WTC11 (cell line): ENCODE measurements at places on chromosomes 4 and X. TPM values are rescaled to one million over a fixed set of nuclear protein-coding genes. Genes with fewer than 3 reads are reported as not detected.

The ANXA10 gene
- total RNA-seq = not detected in 3 replicates

The UGT2B11 gene
- total RNA-seq = not detected in 3 replicates

The MAGEB10 gene
- not detected in 3 replicates for total RNA-seq

DNA sequence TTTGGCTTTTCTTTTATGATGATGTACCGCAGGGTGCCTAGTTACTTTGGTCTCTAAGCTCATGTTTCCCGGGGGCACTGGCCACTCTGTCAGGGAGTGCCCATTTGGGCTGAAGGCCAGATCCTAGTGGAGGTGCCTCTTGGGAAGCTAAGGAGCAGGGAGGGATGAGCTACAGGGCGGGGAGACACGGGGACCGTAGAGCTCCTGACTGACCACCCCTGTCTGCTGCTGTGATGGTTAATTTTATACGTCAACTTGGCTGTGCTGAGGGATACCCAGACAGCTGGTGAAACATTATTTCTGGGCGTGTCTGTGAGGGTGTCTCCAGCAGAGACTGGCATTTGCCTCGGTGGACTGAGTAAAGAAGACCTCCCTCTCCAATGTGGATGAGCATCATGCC is 24.9 kb upstream of the CLDN24 start:
- H3K4me3 ChIP-seq = no peak overlapping the region
- H3K4me1 ChIP-seq = no peaks in the 10 kb centered on the region
- H3K36me3 ChIP-seq = no peaks in the 10 kb centered on the region
- no peak overlapping the region for H3K27ac ChIP-seq
- no peak for DNase-seq

GRCh38 chrX:140190441-140191108 is 225.3 kb upstream of the CXorf66 start:
- H3K27me3 ChIP-seq = no peaks in the 10 kb centered on the region; the same call in 1 of the 2 replicates
- DNase-seq = no peak
- H3K4me1 ChIP-seq = peaks cover 7% of the 10 kb centered on the region; the same call in 1 of the 2 replicates
- H3K4me3 ChIP-seq = no peak overlapping the region
- no peaks in the 10 kb centered on the region for H3K36me3 ChIP-seq

GRCh38 chrX:16125520-16126149 is 2.3 kb downstream of the GRPR start:
- H3K4me3 ChIP-seq = peak overlapping the region; percentile 74
- peak overlapping the region; percentile 42 for H3K27ac ChIP-seq
- DNase-seq = no peak

DNA sequence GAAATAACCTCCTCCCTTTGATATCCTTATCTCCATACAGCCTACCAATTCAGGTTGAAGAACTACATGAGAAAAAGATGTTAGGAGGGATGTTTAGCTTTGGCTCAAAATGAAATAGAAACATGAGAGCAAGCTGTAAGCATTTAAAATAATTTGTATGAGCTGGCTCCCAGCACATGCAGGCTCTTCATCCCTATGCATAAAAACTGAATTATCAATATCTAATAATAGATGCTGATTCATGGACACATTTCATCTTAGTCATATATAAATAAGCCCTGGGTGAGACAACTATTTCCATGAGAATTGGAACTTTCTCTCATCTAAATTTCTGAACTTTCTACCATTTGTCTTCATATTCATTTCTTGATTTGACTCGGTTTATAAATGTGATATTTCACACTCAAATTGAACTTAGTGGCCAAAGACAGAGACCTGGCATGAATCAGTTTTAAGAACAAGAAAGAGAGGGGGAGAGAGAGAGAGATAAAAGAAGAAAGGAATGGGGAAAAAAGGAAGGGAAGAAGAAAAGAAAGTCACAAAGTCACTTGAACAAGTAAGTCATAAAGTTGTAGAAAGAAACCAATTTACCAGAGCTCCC is 48.9 kb upstream of the GPR174 start:
- no peaks in the 10 kb centered on the region for H3K27me3 ChIP-seq
- no peak overlapping the region for H3K4me3 ChIP-seq
- DNase-seq = no peak
- H3K27ac ChIP-seq = no peak overlapping the region
- H3K4me1 ChIP-seq = no peaks in the 10 kb centered on the region
- no peaks in the 10 kb centered on the region for H3K36me3 ChIP-seq

DNA sequence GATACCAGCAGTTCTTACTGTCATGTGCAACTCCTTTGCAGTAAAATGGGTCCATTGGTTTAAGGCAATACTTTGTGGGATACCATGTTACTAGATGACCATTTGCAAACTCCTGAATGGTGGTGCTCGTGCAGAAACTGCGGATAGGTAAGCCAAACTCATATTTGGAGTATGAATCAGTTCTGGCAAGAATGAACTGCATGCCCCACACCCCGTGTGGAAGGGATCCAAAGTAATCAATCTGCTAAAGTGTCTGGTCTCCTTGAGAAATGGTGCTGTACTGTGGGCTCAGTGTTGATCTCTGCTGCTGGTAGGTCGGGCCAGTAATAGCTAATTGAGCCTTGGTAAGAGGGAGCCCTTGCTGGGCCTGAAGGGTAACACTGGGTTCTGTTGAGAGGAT is 4.2 kb upstream of the TAB3 start:
- no peak overlapping the region for H3K4me3 ChIP-seq
- no peaks in the 10 kb centered on the region for H3K27me3 ChIP-seq
- H3K27ac ChIP-seq = no peak overlapping the region
- DNase-seq = no peak

GRCh38 chr4:85826060-85826678 is 351.2 kb downstream of the ARHGAP24 start:
- peak overlapping the region; percentile 28 for H3K4me3 ChIP-seq
- no peaks in the 10 kb centered on the region for H3K27me3 ChIP-seq
- DNase-seq = peak; percentile 34
- no peaks in the 10 kb centered on the region for H3K36me3 ChIP-seq

- no peak overlapping the region for H3K27ac ChIP-seq
- H3K4me3 ChIP-seq = no peak overlapping the region
- H3K27me3 ChIP-seq = no peaks in the 10 kb centered on the region
- no peaks in the 10 kb centered on the region for H3K36me3 ChIP-seq
Measured at GRCh38 chrX:41677183-41678060, 11.4 kb upstream of the GPR34 start.

DNA sequence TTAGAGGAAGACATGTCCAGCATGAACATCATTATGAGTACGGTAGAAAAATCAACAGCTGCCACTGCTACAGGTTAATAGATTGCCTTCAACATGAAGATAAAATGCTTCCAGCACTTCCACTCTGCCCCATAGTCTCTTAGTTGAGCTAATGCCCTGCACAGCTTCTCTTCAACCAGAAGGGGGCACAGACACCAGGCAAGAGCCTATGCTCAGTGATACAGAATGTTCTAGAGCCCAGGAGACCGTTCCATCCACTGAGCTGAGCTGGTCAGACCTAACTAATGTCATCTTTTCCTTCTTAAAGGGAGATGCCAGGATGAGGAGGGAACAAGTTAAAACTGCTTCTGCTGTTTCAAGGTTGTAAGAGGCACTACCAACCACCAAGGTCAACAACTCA is 42.2 kb downstream of the SMIM10L2A start:
- H3K36me3 ChIP-seq = peaks cover 2% of the 10 kb centered on the region; the same call in 1 of the 2 replicates
- H3K27ac ChIP-seq = no peak overlapping the region
- no peak overlapping the region for H3K4me3 ChIP-seq
- peaks cover 47% of the 10 kb centered on the region for H3K27me3 ChIP-seq

DNA sequence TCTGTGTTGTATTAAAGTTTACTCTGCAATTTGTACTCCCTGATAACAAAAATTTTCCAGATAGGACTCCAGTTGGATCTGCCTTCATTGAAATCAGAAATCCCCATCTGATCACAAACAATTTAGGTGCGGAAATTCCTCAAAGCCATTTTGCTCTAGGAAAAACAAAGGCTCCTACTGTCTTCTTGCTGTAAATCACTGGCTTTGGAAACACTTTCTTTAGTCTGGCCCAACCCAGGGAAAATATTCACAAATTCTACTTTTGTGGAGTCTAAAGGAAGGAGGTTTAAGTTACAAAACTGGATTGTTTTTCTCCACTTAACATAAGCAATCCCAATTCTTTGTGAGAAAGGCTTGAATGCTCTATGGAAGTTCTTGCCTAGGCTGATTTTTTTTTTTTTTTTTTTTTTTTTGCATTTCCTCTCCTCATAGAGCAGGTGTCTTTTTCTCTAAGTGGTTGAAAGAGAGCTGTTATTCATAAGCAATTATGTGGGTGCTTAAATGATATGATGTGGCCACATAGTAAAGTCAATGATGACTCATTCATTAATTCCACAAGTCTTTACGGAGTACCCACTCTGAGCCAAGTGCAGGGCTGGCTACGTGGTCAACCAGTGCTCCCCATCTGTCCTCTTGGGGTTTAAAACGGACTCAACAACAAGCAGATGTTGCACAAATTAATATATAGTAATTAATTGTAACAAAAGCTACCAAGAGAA is 261.4 kb downstream of the LDB2 start:
- no peak overlapping the region for H3K4me3 ChIP-seq
- no peaks in the 10 kb centered on the region for H3K27me3 ChIP-seq
- peaks cover 32% of the 10 kb centered on the region for H3K4me1 ChIP-seq
- no peak for DNase-seq
- H3K36me3 ChIP-seq = peaks cover 20% of the 10 kb centered on the region

GRCh38 chr4:6573986-6574746 is 823 bp upstream of the MAN2B2 start:
- H3K4me1 ChIP-seq = no peaks in the 10 kb centered on the region; the same call in 1 of the 2 replicates
- H3K4me3 ChIP-seq = peak overlapping the region; percentile 78
- H3K36me3 ChIP-seq = peaks cover 6% of the 10 kb centered on the region
- peaks cover 48% of the 10 kb centered on the region for H3K27me3 ChIP-seq
- H3K27ac ChIP-seq = 0 out of 2 replicates have a peak overlapping the region, but pooled peaks have one; percentile 8
- no peak for DNase-seq

DNA sequence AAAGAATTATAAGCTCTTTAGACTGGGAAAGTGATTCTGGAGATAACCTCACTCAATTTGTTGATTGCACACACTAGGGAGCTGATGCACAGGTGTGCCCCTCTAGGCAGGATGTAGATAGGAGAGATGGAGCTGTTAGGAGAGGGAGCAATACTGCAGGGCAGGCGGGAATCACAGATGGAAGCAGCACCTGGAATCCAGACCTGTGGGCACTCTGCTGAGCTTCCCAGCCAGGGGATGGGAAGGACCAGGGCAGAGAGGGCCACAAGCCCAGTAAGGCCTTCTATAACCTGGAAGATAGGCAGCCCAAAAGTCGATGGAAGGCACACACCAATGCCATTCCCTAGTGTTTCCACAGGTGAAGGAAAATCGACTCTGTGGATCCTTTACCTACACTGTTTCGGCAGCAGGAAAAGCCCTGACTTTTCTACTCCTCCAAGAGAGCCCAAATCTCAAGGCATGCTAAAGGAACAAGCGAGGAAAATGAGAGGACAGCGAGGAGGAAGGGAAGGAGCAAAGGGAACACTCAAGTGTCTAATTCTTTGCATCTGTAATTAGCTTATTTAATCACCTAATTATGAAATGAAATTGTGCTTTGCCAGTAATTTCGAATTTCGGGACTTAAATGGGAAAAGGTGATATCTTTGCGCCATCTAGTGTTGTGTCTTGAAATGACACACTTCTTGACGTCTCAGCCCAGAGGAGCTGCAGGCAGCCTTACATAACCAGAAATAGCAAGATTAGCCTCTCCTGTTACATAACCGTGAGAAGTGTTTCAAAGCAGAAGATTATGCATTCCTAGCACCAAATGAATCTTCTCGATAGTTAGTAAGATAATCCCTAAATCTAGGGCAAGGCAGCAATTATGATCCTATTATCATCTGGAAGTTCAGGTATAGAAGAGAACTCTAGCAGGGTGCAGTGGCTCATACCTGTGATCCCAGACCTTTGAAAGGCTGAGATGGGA is 31.0 kb upstream of the TLR3 start:
- no peak overlapping the region for H3K4me3 ChIP-seq
- DNase-seq = no peak
- peaks cover 41% of the 10 kb centered on the region for H3K36me3 ChIP-seq
- peaks cover 9% of the 10 kb centered on the region; the same call in 1 of the 2 replicates for H3K4me1 ChIP-seq

DNA sequence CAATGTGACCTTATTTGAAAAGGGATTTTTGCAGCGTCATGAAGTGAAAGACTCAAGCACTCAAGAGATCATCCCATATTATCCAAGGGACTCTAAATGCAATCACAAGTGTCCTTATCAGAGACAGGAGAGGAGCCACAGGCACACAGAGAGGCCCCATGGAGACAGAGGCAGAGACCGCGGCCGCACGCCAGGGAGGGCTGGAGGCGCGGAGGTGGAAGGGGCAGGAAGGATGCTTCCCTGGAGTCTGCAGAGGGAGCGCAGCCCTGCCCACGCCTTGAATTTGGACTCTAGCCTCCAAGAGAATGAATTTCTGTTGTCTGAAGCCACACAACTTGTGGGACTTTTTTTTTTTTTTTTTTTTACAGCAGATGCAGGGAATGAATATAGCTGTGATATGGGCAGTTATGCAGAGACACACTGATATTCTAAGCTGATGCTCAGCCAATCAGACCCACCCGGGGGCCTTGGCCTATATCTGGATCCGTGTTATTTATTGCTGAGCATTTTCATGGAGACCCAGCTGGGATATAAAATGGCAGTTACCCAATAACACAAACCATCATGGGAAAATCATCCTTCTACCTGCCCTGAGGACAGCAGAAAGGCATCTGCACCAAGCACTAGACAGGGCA is 244.8 kb upstream of the PSAPL1 start:
- no peak overlapping the region for H3K27ac ChIP-seq
- H3K4me1 ChIP-seq = no peaks in the 10 kb centered on the region
- no peak overlapping the region for H3K4me3 ChIP-seq
- peaks cover 23% of the 10 kb centered on the region for H3K36me3 ChIP-seq
- DNase-seq = no peak

DNA sequence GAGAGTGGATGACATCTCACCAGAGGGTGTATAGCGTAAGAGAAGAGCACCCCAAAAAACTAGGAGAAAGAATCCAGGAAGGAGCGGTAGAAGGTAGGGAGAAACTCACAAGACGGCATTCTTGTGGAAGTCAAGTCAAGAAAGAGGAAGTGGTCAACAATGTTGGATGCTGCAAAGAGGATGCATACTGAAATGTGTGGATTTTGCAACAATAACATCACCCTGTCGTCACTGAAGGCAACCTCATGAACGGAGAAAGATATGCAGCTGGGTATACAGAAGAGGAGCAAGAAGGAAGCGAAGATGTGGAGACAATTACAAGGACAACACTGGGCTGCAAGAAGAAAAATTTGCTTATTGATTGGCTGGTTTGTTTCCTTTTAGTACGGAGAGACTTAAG is 11.4 kb upstream of the TAPT1 start:
- no peak overlapping the region for H3K27ac ChIP-seq
- DNase-seq = no peak
- no peaks in the 10 kb centered on the region for H3K27me3 ChIP-seq
- H3K4me1 ChIP-seq = no peaks in the 10 kb centered on the region; the same call in 1 of the 2 replicates
- peaks cover 2% of the 10 kb centered on the region for H3K36me3 ChIP-seq

GRCh38 chr4:25667931-25668557 is 12.4 kb downstream of the SLC34A2 start:
- H3K36me3 ChIP-seq = no peaks in the 10 kb centered on the region
- H3K27ac ChIP-seq = no peak overlapping the region; the same call in 1 of the 2 replicates
- peaks cover 14% of the 10 kb centered on the region for H3K4me1 ChIP-seq
- H3K4me3 ChIP-seq = no peak overlapping the region
- DNase-seq = peak; percentile 29

- H3K4me3 ChIP-seq = no peak overlapping the region
- H3K36me3 ChIP-seq = 0 out of 2 replicates have a peak, but pooled peaks cover 3% of the 10 kb centered on the region
- no peak for DNase-seq
- H3K4me1 ChIP-seq = peaks cover 12% of the 10 kb centered on the region
- H3K27me3 ChIP-seq = no peaks in the 10 kb centered on the region
Measured at GRCh38 chr4:108854786-108855185, 91.9 kb upstream of the ETNPPL start.
